ENCODE measurements at places on chromosomes 7 and 10.
A peak's percentile ranks its signal among the peaks of the same experiment; 100 is the strongest.

GRCh38 chr7:28408105-28408959 lies 4.0 kb upstream of the CREB5 start:
- no peak for DNase-seq

DNA sequence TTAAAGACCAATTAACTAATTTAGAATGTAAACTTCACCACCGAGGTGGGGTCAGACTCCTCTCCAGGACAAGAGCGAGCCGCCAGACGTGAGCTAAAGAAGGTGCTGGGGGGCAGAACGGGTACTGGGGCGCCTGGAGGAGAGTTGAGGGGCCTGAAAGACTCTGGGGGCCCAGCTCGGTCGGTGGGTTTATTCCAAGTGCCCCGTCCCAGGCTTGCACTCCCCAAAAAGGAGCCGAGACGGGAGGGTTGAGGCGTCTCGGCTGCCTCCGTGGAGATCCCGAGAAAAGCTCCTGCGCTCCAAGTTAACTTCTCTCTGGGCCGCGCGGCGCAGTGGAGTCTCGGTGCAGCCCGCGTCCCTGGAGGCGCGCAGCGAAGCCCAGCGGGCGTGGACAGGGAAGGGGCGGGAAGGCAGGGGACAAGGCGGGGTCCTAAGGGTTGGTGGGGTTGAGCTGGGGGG lies 553.3 kb downstream of the TFEC start:
- no peak for DNase-seq

DNA sequence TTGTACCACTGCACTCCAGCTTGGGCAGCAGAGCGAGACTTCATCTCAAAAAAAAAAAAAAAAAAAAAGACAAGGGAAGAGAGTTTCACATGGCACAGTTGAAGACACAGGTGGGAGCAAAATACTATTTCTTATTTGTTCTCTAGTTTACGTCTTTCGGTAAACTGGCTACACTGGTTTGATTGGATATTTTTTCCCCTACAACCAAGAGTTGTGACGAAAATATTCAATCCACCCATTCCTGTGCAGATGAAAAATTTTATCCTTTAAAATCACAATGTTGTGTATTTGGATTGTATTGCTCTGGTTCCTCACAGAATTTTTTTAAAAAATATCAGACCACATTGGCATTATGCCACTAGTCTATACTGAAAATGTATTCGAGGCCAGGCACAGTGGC lies 14.5 kb upstream of the ABCC2 start:
- no peak for DNase-seq

- DNase-seq = no peak
Measured at GRCh38 chr10:18539335-18539734, 112.1 kb downstream of the NSUN6 start.

- DNase-seq = peak; percentile 69
Measured at GRCh38 chr7:149599636-149600206, 102.1 kb upstream of the ZNF746 start.

DNA sequence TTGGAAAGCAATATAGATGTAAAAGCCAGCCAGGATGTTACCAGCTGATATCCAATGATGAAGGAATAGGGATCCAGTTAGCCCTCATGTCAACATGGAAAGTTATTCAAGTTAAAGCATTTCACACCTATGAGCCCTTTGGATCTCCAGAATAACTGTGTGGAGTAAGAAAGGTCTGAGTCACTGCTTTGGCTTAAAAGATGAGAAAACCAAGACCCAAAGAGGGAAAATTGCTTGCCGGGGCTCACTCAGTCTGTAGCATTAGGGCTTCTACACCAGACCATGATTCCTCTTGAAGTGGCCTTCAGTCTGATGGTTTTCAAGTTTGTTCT lies 12.6 kb downstream of the LSM5 start:
- no peak for DNase-seq

GRCh38 chr10:31940839-31941653 lies 12.4 kb upstream of the ARHGAP12 start:
- no peak for DNase-seq

DNA sequence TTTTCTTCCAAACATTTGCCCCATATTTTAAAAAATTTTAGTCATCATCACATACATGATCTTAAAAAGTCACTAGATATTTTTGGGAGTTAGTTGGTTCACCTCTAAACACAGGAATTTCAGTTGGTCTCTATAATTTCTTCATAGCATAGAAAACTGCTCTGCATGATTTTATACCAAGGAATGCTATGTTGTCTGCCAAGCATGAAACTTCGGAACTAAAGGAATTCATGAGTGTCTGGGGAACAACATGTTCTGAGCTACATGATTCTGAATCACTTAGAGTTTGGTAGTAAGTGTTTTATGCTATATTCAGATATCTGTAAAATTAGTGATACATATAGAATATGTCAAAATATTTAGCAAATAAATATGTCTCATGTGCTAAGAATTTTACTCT lies 957.8 kb downstream of the GATA3 start:
- DNase-seq = no peak

GRCh38 chr7:6262221-6262620 lies 10.2 kb downstream of the CYTH3 start:
- no peak for DNase-seq

DNA sequence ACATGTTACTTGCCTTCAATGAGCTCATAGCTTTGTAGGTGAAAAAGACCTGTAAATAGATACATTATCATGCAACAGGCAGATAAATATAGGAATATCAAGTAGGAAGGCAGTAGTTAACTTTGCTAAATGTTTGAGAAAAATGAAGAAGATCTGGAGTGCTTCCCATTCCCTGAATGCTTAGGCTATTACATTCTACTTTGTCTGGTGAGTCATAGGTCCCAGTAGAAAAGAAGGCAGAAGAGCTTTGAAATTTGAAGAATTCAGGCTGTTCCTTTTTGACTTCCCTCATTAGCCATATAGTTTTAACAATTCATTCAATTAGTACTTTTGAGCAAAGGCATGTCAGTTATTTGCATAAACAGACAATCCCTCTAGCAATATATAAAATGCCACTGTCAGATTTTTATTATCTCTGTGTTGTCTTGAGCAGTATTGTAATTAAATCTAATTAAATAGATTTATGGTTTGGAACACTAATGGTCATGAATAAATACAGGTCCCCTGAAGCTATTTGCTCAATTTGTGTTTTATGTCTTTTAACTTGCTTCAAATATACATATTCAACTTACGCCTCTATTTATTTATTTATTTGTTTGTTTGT lies 875.0 kb downstream of the REEP3 start:
- no peak for DNase-seq

GRCh38 chr10:31617757-31618156 lies 298.7 kb downstream of the ZEB1 start:
- no peak for DNase-seq

DNA sequence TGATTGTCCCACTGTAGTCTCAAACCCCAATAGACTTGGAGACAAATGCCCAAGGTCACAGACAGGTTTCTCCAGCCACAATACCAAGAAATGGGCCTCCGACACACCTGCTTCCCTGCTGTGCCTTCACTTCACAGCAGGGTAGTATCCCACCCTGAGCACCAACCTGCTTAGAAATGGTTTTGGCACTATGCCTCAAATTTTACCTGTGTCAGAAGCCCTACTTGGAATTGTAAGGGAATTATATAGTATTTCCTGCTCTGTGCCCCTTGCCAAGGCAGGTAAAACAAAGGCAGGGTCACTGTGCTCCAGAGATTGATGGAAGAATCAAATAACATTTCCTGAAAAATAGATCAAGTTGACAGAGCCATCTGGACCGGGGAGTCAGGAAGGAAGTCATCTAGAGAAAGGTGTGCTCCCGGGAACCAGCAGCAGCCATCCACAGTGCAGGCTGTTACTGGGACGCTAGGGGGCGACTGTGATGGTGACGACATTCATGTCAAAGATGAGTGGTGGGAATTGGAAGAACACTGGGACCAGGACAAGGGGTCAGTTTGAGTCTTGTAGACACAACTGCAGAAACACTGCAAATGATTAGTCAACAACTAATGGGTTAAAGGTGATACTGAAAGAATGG lies 117.8 kb upstream of the AKR1E2 start:
- DNase-seq = no peak

DNA sequence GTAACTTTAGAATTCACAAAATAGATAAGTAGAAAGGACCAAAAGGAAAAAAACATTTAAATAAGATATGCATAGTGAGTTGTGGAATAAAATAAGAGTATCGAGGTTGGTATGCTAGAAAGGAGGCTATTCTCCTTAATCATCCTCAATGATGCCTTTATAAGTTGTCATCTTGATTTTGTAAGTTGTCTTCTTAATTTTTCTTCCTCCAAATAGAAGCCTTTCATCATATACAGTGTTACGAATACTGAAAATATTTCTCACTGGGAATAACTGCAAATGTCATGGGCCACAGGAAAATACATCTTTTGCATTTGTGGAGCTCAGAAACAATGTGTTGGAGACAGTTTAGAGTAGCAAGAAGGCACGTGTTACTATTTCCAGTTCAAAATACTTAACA lies 31.5 kb upstream of the PRTFDC1 start:
- no peak for DNase-seq

DNA sequence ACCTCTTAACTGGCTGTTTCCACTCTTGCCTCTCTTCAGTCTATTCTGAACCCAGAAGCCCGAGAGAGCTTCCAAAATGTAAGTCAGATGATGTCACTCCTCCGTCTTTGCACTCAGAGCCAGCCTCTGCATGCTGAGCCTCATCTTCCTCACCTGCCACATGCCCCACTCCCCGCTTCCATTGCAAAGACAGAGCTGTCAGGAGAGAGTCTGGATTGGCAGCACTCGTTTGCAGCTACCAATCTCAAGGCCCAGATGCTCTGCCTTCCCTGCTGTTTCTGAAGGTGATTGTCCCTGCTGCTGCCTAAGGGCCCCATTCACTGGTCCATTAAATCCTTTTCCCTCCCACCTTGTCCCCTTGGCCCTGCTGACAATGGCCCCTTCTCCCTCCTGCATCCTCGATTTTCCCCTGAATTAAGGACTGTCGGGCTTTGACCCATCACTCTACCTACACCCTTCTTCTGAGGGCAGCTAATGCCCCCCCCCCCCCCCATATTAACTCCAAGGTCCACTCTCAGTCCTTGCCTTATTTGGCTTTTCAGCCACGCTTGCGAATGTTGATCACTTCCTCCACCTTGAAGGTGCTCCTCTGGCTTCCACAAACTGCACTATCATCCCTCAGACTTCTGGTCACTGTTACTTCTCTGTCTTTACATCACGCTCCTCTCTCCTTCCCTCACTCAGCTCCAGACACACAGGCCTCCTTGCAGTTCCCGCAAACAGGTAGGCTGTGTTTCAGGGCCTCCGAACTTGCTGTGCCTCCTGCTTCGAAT lies 98.5 kb downstream of the CHN2 start:
- no peak for DNase-seq

DNA sequence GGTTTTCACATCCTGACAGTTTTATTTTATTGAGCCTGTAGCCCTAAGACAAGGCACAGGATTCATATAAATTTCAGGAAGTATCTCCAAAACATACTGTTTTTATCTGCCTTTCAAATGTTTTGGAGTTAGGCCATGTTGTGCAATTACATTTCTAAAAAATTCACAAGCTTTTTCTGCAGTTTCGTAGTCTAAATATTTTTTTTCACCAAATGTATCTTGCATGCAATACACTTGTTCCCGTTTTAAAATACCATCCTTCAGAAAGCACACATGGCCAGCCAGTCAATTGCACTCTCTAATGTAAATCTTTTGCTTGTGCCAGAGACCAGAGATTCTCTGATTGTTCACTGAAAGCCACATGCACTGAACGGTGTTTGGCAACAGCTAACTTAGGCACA lies 161.5 kb upstream of the PRKCQ start:
- no peak for DNase-seq

DNA sequence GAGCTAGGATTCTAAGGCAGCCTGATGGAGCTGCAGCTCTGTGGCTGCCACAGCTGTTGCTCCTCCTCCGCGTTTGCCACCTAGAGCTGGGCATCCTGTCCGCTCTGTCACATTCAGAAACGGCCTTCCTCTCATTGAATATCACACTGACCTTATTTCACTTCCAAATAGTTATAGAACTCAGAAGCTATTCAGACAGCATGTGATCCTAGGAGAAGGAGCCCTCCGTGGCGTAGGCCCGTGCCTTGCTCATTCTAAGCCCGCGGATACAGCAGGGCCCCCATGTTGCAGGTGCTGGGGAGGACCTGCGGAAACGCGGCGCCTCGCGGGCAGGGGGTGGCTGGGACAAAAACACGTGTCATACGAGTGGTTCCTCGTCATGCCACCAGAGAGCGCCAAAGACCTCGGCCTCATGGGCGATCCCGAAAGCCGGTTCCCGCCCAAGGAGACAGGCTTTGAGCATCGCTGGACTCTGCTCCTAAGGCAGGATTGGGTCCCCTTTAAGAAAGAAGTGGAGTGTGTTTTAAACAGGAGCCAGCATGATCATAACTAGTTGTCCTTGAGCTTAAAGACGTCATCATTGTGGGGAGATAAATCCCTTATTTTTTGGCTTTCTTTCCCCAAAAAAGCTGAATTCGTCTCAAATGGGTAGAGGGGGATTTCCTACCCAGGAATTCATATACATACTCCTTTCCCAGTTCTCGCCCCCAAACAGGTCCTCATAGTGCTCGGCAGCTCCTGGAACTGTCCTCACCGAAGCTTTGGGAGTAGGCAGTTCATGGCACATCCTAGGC lies 17.9 kb upstream of the FIGNL1 start:
- peak; percentile 85 for DNase-seq

- DNase-seq = no peak
Measured at GRCh38 chr10:43778571-43778970, 129.9 kb upstream of the ZNF32 start.

- DNase-seq = no peak
Measured at GRCh38 chr10:86651021-86651471, 3.3 kb upstream of the OPN4 start.

- DNase-seq = no peak
Measured at GRCh38 chr7:31413766-31414165, 73.2 kb upstream of the NEUROD6 start.

- no peak for DNase-seq
Measured at GRCh38 chr7:20541608-20542349, 73.7 kb upstream of the ABCB5 start.

DNA sequence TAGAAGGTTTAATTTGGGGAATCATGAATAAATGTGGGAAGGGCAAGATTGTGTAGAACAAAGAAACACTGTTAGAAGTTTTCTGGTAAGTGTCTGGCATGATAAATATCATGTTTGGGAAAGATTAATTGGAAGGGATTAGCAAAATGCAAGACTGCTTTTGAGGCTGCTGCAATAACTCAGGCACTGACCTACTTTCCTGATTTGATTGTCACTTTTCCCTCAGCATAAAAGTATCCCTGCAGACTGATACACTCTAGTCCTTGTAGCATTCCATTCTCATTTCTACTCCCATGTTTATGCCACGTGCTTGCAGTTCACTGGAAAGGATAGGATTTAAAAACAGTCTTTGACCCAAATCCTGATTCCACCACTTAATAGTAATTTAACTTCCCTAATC lies 303.3 kb upstream of the SEMA3A start:
- DNase-seq = no peak
